ENCODE measurements at places on chromosomes 5 and 9. TPM values are rescaled to one million over a fixed set of nuclear protein-coding genes. Genes with fewer than 3 reads are reported as not detected.

Gene HAND1
- total RNA-seq: not detected

Gene TLX3
- not detected for total RNA-seq

DNA sequence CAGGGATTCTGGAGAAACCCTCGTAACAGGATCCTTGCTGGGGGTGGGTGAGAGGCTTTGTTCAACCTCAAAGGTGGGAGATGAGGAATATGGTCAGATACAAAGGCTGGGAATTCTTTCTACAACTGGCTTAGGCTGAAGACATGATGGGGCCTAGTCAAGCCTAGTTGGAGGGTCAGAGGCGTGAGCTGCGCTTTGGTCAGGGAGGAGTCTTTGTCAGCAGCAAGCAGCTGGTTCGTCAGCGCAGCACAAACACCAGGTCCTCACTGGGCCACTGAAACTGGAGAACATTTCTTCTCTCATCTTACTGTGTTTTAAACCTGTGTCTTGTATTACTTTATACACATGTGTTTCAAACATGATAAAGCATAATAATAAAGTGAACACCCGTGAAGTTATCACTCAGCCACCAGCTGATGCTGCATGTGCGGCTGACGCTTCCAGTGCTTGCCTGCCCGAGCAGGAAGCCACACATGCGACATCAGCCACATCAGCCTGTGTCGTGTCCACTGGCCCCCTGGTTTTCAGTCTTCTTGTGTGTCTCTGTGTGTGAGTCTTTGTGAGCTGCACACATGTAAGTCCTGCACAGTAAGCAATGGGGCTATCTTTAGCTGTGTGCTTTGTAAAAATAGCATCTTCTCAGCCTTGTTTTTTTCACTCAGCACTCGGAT is 81.5 kb downstream of the WNK2 start:
- DNase-seq: no peak

Gene AQP3
- 6.1 TPM for total RNA-seq

GRCh38 chr9:91516081-91516480 is 92.4 kb upstream of the NFIL3 start:
- DNase-seq: no peak

- no peak for DNase-seq
These were observed 1.2 kb upstream of the PHF2 start for GRCh38 chr9:93574900-93575795.

- DNase-seq: no peak
These were observed 51.9 kb upstream of the RAI14 start for GRCh38 chr5:34604119-34604675.

Gene EPB41L4B
- not detected for total RNA-seq

DNA sequence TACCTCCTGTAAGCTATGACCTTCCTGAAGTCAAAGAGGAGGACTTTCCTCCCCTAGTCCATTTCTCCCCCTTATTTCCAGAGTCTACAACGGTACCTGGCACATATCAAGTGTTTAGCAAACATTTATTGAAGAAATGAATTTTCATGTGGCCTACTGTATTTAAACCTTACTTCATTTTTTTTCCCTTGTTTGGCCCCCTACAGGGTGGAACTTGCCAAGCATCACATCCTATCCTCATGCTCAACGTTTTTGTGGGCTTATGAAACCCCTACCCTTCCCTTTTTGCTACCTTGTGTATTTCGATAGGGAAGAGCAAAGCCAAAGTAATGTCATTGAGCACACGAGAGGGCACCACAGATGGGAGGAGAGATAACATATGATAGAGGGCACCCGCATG is 1857.8 kb upstream of the WWC1 start:
- no peak for DNase-seq

Gene PIP5KL1
- total RNA-seq: 0.97 TPM

DNA sequence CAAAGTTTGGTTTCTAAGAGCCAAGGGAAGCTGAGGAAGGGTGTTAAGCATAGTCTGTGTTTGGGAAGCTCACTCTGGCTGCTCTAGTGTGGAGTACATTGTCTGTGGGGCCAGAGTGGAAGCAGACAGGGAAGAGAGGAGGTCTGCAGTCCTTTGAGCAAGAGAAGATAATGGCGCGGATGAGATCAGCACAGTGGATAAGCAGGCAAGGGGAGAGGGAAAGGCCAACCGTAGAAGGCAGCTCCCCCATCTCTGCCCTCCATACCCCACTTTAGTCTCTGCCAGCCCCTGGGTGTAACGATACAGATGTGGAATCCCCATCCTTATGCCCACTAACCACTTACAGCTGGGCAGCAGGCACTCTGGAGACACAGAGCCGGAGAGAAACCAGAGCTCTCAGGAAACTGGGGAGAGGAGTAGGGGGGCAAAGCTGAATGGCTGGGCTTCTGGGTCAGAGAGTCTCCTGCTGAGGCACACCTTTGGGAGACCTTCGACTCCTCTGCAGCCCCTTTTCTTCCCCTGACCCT is 75.0 kb downstream of the SLIT3 start:
- DNase-seq: no peak

Gene HARS2
- 45.6 TPM for total RNA-seq

Gene NRARP
- total RNA-seq: 2.3 TPM

All from natural killer cell (primary cell).